Stimulated activated CD4-positive, alpha-beta T cell treated with anti-CD3 and anti-CD28 coated beads, Interleukin-1b, Interleukin-23, amount 100 ng/mL, for 1 hour (primary cell): ENCODE measurements at places on chromosomes 5 and 9.

DNA sequence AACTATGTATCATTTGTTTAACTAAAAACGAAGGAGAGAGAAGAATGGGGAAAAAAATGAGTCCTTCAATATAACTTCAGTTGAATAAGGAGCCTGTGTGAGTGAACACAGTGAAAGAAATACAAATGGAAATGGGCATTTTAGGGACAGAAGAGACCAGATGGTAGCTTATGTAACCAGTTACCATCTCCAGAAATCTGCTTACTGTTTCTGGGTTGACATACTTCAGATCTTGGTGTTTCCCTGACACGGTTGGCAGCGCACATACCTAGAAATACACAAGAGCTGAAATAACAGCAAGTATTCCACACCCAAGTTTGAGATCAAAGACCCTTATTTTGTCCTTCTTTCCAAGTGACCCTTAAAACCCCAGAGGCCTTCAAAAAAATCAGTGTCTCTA lies 14.9 kb upstream of the GFRA3 start:
- no peak for DNase-seq

- DNase-seq, result no peak
Observed at GRCh38 chr5:61728287-61728686, 396.2 kb downstream of the ZSWIM6 start.

- DNase-seq, result no peak
Observed at GRCh38 chr9:135037521-135038250, 49.8 kb upstream of the OLFM1 start.

DNA sequence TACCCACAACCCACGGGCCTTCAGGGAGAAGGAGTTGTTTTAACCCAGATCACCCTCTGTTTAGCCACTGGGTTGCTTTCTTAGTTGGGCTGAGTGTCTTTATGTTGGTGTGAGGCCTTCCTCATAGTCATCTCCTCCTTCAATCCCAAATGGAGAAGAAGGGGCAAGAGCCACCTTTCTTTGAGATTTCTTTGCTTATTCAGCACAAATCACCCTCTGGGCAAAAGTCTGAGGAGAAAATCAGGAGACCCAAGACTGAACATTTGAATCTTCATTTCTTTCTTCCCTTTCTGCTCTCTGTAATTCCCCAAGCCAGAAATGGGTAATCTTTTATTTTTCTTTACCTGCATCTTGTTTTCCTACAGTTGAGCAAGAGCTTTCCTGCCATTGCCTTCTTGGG lies 329.0 kb downstream of the TLE4 start:
- no peak for DNase-seq

DNA sequence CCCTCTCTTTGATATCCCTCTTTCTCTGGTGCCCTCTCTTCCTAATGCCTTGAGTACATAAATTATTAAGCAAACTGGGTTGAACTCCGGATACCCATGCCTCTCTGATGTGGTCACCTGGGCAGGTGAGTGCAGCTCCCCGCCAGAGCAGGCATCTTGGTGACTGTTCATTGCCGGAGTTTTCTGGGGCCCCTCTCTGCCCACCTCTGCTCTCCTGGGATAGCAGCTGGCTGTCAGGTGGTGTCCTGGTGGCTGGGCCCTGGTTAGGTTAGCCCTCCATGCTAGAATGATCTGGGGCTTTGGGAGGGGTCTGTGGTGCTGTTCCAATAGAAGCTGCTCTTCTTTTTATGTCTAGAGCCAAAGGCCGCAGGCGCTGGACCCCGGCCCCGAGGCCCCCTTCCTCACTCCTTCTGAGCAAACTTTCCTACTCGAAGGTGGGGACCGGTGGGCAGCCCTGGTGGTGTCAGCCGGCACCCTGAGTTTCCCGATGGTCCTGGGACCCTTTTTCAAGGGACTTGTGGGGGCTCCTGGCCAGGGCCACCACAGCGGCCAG lies 4.9 kb upstream of the SCGB3A1 start:
- no peak for DNase-seq

- no peak for DNase-seq
Observed at GRCh38 chr5:126192226-126192625, 231.0 kb upstream of the GRAMD2B start.
